ENCODE measurements at places on chromosomes 5 and 9.

- DNase-seq = no peak
Measured at GRCh38 chr9:119369680-119370366, 588 bp upstream of the BRINP1 start.

- DNase-seq = no peak
Measured at GRCh38 chr9:87243602-87244001, 254.1 kb upstream of the DAPK1 start.

- DNase-seq = no peak
Measured at GRCh38 chr9:128529191-128529590, 23.2 kb upstream of the SPTAN1 start.

DNA sequence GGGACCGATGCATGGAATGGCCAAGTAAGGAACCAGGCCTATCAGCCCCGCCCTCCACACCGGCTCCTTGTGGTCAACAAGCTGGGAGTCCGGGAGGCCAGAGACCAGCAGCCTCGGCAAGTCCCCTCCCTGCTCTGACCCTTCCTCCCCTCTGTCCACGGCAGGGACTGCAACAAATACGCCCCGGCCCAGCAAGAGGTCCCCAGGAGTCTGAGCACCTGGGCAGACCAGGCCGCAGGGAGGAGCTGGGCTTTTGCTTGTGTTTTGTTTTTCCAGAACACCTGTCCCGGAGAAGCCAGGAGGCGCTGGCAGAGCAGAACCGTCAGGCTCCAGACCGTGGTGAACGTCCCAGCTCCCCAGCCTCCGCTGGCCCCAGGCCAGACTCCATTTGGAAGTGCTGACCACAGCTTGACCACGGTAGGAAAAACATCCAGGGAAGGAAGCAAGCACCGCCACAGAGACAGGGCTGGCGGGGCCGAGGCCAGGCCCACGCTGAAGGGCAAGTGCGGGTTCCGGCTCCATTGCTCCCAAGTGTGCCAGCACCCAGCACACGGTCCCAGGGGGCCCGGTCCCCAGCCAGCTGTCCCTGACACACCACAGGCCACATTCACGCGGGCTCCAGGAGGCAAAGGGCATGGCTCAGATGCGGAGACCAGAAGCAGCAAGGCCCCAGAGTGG lies 56.7 kb downstream of the VAV2 start:
- DNase-seq = no peak

GRCh38 chr5:31620026-31620425 lies 18.9 kb upstream of the PDZD2 start:
- no peak for DNase-seq

- no peak for DNase-seq
Measured at GRCh38 chr9:121574774-121575519, 75.3 kb upstream of the GGTA1 start.

- no peak for DNase-seq
Measured at GRCh38 chr9:135144581-135145170, 57.2 kb downstream of the OLFM1 start.

DNA sequence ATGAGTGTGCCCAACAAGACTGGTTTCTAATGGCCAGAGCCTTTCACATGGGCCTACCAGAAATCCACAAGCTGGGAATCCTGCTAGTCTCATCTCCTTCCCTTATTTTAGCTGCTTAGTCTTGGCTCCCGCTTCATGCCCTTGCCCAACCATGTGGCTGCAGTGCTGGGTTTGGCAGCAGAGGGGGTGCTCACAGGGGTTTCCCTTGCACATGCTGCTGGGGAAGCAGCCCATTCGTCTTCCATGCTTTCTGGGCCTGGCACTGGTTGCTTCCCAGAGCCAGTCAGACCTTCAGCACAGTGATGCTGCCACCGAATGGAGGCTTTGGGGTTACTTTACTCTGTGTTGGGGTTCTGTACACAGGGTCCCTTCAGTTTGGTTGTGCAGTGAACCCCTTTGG lies 26.3 kb downstream of the SLC46A2 start:
- no peak for DNase-seq

- DNase-seq = no peak
Measured at GRCh38 chr5:61198606-61199005, 36.3 kb upstream of the SMIM15 start.

- no peak for DNase-seq
Measured at GRCh38 chr5:159458217-159458711, 128.0 kb upstream of the IL12B start.

DNA sequence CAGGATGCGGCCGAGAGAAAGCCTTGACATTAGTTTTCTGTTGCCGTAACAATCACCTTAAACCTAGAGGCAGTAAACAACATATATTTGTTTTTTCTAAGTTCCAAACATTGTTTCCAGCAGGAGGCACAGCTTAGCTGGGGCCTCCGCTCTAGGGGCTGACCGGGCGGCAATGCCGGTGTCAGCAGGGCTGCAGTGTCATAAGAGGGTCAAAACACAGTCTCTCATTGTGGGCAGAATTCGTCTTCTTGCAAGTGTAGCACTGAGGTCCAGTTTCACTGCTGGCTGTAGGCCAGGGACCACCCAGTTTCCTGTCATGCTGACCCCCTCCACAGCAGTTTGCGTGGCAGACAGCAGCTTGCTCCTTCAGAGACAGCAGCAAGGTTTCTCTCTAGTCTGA lies 186.2 kb downstream of the PJA2 start:
- DNase-seq = no peak

DNA sequence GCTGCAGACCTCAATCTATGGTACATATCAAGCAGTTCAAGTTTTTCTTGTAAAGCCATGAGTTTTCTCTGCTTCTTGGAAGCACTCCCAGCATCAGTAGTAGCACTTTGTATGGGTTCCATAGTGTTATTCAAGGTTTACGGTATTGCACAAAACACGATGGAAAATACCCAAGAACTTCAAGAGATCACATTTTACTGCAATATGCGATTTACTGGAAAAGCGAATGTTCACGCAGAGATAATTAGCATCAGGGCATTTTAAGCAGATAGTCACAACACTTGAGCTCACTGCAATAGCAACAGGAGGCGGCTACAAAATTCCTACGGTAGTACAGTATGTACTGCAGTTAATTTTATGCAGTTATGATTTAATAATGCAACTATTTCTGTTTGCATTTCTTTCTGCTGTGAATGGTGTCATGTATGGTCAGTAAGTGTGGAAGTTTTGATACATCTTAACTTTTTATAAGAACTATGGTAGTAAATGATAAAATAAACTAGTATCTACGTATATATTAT lies 200.8 kb downstream of the SMARCA2 start:
- no peak for DNase-seq

GRCh38 chr5:67178085-67178484 lies 18.5 kb downstream of the CD180 start:
- no peak for DNase-seq

- DNase-seq = no peak
Measured at GRCh38 chr9:136821826-136822544, 14.2 kb downstream of the RABL6 start.

- no peak for DNase-seq
Measured at GRCh38 chr5:57082441-57083067, 91.3 kb upstream of the GPBP1 start.

DNA sequence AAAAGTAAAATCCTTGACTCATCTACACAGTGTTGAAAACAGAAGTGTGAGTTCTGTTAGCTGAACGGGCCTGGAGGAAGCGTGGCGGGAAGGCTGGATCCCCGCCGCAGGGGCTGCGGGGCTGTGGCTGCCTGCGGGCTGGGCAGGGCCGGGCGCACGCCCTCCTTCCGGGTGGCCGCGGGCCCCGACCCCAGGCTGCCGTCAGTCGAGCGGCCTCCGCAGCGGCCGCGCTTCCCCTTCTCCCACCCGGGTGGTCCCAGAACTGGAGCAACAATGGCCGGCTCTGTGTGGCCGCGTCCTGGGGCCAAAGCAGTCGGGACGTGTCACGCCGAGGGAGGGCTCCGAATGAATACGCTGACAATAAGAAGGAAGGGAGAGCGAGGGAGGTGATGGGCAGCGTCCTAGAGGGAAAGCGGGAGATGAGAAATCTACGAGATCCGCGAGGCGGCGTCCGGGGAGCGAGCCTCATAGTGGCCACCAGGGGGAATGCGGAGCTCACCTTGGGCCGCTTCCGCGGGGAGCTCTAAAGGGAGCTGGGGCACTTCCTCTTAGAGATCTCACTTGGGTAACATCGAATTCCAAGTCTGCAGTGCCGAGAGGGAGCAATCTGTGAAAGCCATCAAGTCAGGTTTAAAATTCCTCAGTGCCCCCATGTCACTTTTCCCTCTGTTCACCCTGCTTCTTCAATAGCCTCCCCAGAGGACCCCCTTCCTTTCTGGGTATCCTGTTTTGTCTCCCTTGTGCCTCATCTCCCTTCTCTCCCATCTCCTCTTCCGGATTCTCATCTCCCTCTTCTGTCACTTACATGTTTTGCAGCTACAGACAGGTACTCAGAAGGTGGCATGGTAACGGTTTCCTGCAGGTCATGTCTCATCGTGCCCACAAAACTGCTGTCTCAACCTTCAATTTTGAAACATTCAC lies 83.9 kb downstream of the SLC1A3 start:
- DNase-seq = no peak

DNA sequence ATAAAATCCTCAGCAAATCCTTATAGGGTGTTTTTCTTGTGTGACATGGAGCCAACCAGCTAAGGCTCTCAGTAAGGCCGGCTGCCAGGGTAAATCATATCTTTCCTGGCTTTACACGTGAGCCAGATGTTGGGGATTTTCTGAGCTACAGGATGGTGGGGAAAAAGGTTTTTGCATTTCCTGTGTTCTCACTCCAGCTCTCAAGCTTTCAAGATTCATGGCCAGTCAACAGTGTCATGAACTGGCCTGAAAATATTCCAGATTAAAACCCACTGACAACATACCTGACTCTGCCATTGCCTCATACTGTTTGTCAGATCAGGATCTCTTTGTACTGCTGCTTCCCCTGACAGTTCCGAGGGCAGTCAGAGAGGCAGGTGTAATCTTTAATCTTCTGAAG lies 306.9 kb downstream of the GLIS3 start:
- peak; percentile 57 for DNase-seq

DNA sequence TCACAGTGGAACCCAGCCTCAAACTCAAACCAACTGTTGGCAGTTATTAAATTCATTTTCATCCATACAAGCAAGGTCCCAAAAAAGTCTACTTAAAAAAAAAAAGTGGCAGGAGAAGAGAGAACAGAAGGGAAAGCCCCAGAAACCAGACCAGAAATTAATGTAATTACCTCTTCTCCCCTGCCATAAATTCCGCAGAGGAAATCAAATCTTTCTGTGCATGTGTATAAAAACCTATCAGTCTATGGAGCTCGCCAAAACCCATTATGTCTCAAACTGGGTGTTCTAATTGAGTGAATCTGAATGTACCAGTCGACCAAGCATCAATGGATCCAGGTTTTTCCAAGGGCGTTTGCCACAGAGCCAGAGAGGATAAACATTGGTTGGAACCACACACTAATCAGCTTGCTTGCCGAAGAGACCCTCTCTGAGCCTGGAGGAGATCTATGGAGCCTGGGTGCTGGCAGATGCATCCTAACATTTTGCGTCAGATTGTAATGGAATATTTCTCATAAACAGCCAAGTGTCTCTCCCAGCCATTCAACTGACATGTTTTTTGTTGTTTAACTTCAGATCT lies 7.9 kb upstream of the HAND1 start:
- DNase-seq = no peak

GRCh38 chr9:33813712-33814641 lies 3.0 kb upstream of the UBE2R2 start:
- DNase-seq = no peak

DNA sequence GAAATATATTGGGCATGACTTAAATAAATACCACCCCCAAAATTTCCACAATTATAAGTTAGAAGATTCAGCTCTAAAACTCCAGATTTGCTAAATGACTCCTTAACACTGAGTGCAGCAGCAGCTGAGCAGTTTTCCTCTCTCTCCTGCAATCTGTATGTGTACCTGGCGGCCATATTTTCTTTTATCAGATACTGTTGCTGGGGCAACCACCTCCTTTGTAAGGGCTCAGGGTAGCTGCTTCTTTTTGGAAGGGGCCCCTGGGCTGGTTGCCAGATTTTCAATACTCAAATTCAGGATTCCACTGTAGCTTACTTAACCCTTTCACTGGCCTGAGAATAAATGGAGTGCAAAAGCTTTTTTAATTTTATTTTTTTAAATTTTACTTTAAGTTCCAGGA lies 197.0 kb downstream of the TAF11L14 start:
- no peak for DNase-seq

GRCh38 chr5:3000631-3001030 lies 249.2 kb upstream of the IRX2 start:
- DNase-seq = no peak

DNA sequence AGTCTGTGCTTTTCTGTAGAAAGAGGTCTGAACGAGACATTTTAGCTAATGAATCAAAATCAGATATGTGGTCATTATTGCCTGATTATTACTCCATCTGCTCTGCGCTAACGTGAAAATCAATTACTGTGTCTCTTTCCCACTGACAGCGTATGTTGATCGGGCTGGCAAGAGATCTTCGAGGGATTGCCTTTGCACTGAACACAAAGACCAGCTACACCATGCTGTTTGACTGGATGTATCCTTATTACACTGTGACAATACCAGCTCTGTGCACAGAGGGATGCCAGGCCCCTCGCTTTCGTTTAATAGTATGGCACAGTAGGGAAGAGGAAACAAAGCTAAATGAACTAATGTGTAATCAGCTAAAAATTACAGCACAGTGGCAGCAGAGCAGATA lies 103.7 kb upstream of the TLX3 start:
- no peak for DNase-seq

DNA sequence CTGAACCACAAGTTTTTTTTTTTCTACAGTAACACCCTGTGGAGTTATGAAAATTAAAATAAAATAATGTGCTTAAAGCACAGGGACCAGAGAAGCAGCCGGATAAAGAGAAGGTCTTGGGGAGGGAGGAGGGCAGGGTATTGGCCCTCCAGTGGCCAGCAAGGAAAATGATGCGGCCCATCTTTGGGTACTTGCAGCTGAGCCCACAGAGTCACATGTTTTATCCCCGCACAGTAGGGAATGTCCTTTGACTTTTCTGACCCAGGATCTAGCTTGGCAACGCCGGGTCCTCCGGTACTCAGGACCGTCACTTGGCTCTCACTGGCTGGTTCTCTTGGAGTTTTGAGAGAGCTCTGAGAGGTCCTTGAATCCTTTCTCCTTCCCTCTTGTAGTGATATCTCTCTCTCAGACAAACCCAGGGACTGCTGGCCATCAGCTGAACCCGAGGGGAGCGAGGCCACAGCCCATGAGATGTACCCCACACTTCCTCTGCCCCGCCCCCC lies 35.3 kb upstream of the HSPA9 start:
- no peak for DNase-seq

DNA sequence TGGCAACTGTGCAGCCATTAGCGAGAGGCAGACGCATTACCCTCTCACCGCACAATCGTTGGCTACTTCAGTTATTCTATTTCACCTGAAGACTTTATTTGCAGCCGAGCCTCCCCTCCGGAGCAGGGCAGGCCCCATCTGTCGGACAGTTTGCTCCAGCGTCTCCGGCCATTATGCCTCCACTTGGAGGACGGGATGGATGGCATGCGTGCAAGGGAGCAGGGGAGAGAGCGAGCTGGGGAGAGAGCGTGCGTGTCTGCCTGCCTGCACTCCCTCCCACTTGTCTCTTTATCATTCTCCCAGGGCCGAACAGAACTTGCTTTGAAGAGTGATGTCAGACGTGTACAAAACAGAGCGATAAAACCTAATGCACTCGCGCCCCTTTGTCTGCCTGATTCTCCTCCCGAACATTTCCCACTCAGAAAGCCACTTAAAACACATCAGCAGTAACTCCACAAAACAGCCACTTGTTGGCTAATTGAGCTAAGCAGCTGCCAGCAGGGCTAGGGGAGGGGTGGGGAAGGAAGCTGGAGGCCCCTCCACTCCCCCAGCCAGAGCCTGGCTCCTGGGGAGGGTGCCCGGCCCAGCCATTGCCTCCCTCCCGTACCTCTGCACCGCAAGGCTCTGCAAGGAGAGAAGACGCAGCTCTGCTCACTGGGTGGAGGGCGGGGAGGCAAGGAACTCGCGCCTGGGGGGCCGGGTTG lies 43.4 kb upstream of the FUBP3 start:
- peak; percentile 36 for DNase-seq

- peak; percentile 55 for DNase-seq
Measured at GRCh38 chr9:86434039-86434726, 80.0 kb upstream of the TUT7 start.
